ENCODE measurements at places on chromosomes 4 and X. TPM values are rescaled to one million over a fixed set of nuclear protein-coding genes. Genes with fewer than 3 reads are reported as not detected.

Gene ANK2
- 169 TPM for total RNA-seq

Gene ANXA10
- not detected for total RNA-seq

Gene FGFBP2
- 10.7 TPM for total RNA-seq

Gene TGIF2LX
- not detected for total RNA-seq

- no peak overlapping the region for H3K27ac ChIP-seq
- no peaks in the 10 kb centered on the region for H3K4me1 ChIP-seq
- no peaks in the 10 kb centered on the region for H3K36me3 ChIP-seq
- H3K27me3 ChIP-seq, result no peaks in the 10 kb centered on the region
- DNase-seq, result no peak
Measured at GRCh38 chrX:118702741-118703140, 24.7 kb upstream of the IL13RA1 start.

GRCh38 chrX:104195489-104196084 is 29.3 kb downstream of the FAM199X start:
- no peaks in the 10 kb centered on the region for H3K27me3 ChIP-seq
- H3K27ac ChIP-seq, result no peak overlapping the region
- DNase-seq, result no peak
- no peak overlapping the region for H3K4me3 ChIP-seq

DNA sequence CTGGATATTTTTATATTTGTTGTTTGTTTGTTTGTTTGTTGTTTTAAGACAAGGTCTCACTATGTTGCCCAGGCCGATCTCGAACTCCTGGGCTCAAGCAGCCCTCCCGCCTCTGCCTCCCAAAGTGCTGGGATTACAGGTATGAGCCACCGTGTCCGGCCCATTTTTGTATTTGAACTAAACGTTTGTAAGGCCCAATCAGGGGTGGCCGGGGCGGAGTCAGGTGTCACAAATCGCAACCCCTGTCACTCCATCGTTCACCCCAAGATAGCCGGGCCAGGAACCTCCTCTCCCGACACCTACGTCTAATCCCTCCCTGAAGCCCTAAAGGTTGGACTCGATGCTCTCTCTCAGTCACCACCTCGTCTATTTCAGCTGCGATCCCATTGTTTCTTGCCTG is 722 bp upstream of the EFHC2 start:
- no peaks in the 10 kb centered on the region for H3K27me3 ChIP-seq
- no peaks in the 10 kb centered on the region for H3K4me1 ChIP-seq
- H3K27ac ChIP-seq, result peak overlapping the region; percentile 1
- H3K36me3 ChIP-seq, result no peaks in the 10 kb centered on the region

GRCh38 chr4:159778298-159778697 is 675.4 kb downstream of the RAPGEF2 start:
- no peak for DNase-seq
- H3K4me3 ChIP-seq, result no peak overlapping the region

- H3K36me3 ChIP-seq, result no peaks in the 10 kb centered on the region
- H3K27me3 ChIP-seq, result no peaks in the 10 kb centered on the region
- no peak overlapping the region for H3K4me3 ChIP-seq
Measured at GRCh38 chrX:83771664-83772063, 89.3 kb upstream of the CYLC1 start.

- H3K4me1 ChIP-seq, result no peaks in the 10 kb centered on the region
- H3K4me3 ChIP-seq, result no peak overlapping the region
- no peaks in the 10 kb centered on the region for H3K27me3 ChIP-seq
- no peak overlapping the region for H3K27ac ChIP-seq
- DNase-seq, result no peak
- no peaks in the 10 kb centered on the region for H3K36me3 ChIP-seq
Measured at GRCh38 chr4:114615435-114615834, 16.8 kb downstream of the UGT8 start.

DNA sequence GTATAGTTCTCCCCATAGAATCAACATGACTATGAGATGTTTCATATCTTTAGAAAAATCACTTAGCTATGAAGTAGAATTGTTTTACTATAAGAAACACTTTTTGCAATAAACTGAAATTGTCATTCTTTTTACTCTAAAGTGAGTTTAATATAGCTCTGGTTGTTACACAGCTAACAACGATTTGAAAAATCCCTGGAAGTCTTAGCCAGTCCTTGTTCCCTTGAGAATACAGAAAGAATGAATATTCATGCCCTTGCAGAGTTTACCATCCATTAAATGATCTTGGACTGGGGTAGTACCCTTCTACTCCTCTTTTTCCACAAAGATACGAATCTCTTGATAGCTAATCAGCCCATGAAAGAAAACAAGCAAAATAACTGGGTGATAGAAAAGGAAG is 141.8 kb downstream of the JADE1 start:
- no peaks in the 10 kb centered on the region for H3K27me3 ChIP-seq
- no peaks in the 10 kb centered on the region for H3K4me1 ChIP-seq
- no peak for DNase-seq
- H3K27ac ChIP-seq, result no peak overlapping the region
- no peaks in the 10 kb centered on the region for H3K36me3 ChIP-seq
- no peak overlapping the region for H3K4me3 ChIP-seq

GRCh38 chrX:45801554-45801953 is 600.9 kb upstream of the DIPK2B start:
- no peak overlapping the region for H3K27ac ChIP-seq
- no peak for DNase-seq
- H3K36me3 ChIP-seq, result no peaks in the 10 kb centered on the region

GRCh38 chrX:29902004-29902403 is 313.4 kb upstream of the MAGEB2 start:
- no peaks in the 10 kb centered on the region for H3K27me3 ChIP-seq
- no peak for DNase-seq
- H3K27ac ChIP-seq, result no peak overlapping the region
- no peak overlapping the region for H3K4me3 ChIP-seq

- no peaks in the 10 kb centered on the region for H3K4me1 ChIP-seq
- H3K27me3 ChIP-seq, result no peaks in the 10 kb centered on the region
- no peak for DNase-seq
- no peak overlapping the region for H3K4me3 ChIP-seq
Measured at GRCh38 chrX:40188573-40189417, 91.0 kb upstream of the BCOR start.

DNA sequence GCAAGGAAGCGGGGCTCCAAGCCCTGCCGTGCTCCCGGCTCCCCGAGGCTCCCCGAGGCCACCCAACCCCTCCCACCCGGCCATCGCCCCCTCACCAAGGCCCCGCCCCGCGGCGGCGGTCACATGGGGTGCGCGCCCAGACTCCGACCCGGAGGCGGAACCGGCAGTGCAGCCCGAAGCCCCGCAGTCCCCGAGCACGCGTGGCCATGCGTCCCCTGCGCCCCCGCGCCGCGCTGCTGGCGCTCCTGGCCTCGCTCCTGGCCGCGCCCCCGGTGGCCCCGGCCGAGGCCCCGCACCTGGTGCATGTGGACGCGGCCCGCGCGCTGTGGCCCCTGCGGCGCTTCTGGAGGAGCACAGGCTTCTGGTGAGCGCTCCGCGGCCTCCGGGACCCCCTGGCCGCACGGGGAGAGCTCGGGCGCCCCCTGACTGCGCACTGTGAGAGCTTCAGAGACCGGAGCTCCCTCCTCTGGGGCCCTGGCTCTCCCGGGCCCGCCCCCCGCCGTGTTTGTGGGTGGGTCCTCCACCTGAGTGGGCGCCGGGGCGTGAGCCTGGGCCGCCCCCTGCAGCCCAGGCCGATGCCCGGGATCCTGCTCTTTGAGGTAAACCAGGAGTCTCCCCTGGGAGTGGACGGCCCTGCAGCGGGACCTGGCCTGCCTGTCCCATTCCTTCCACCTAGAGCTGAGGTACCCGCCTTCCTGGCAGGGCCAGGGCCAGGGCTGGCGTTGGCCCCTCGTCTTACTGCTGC is at the start of gene IDUA:
Gene IDUA (plus strand): TSS at position 166 of the 745 bp plus-strand sequence. CDS start 41 bp downstream, at position 207.
- no peaks in the 10 kb centered on the region for H3K27me3 ChIP-seq

GRCh38 chr4:111781611-111782010 is 363.6 kb upstream of the FAM241A start:
- no peak for DNase-seq
- H3K27ac ChIP-seq, result no peak overlapping the region
- no peaks in the 10 kb centered on the region for H3K4me1 ChIP-seq
- no peaks in the 10 kb centered on the region for H3K27me3 ChIP-seq
- H3K4me3 ChIP-seq, result no peak overlapping the region
- no peaks in the 10 kb centered on the region for H3K36me3 ChIP-seq

DNA sequence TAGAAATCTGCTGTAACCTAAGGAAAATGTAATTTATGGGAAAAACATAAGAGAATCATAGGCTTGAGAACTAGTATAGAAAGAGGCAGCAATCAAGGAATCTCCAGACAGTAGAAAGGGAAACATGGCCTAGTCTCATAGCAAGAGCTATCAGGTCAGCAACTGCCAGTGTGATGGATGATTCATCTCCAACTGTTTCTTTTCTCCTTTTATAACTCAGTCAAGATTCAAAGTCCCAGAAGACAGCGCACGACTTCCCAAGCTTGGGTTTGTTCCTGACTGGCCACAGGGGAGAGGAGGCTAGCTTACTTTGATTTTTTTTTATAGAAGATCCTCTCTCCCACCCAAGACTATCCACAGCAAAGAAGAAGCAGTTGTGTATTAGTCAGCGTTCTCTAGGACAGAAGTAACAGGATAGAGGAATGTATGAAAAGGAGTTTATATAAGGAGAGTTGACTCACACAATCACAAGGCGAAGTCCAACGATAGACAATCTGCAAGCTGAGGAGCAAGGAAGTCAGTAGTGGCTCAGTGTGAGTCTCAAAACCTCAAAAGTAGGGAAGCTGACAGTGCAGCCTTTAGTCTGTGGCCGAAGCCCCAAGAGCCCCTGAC is 181.5 kb downstream of the GC start:
- no peak overlapping the region for H3K4me3 ChIP-seq
- no peak overlapping the region for H3K27ac ChIP-seq
- no peak for DNase-seq
- no peaks in the 10 kb centered on the region for H3K27me3 ChIP-seq
- no peaks in the 10 kb centered on the region for H3K4me1 ChIP-seq
- H3K36me3 ChIP-seq, result no peaks in the 10 kb centered on the region

DNA sequence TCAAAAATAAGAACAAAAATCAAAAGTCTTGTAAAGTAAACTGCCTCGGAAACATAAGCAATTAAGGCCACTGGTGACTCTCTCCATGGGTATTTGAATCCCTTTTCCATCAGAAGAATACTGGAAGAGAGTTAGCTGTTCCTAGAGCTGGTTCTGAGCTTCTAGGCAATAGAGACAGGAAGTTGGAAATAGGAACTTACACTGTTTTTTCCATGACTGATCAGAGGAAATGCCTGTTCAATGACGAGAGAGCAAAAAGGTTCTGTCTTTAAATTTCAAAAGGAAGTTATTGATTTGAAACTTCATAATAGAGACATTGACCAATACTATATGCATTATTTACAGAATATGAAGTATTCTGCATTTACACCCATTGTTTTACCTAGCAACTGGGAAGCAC is 503.5 kb upstream of the ARX start:
- no peaks in the 10 kb centered on the region for H3K27me3 ChIP-seq
- H3K36me3 ChIP-seq, result no peaks in the 10 kb centered on the region
- no peak for DNase-seq
- H3K4me1 ChIP-seq, result no peaks in the 10 kb centered on the region
- H3K4me3 ChIP-seq, result no peak overlapping the region

GRCh38 chr4:6619466-6620255 is 20.8 kb upstream of the MRFAP1 start:
- no peaks in the 10 kb centered on the region for H3K27me3 ChIP-seq
- no peak for DNase-seq
- H3K36me3 ChIP-seq, result peaks cover 41% of the 10 kb centered on the region
- H3K27ac ChIP-seq, result no peak overlapping the region

DNA sequence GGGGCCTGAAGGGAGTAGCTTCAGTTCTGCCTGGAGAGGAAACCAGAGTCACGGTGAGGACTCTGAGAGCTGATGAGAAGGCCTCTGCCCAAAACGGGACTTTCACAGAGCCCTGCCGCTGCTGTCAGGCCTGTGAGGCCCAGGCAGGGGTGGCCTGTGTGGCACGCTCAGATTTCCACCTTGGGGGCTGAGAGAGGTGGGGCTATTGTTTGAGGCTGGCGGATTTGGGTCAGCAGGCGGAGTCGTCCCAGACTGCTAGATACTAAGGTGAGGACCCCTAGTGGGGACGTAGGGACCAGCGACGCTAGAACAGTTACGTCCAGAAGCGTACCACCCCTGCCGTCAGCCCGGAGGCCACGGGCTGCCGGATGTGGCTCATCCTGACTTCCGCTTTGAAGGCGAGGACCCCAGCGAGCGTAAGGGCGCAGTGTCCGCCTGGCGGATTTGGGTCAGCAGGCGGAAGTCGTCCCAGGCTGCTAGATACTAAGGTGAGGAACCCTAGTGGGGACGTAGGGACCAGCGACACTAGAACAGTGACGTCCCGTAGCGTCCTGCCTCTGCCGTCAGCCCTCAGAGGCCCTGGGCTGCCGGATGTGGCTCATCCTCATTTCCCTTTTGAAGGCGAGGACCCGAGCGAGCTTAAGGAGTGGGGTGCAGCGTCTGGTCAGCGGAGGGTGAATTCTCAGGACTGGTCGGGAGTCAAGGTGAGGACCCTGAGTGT is at the start of gene MAGEB1:
Gene MAGEB1 (plus strand): TSS at position 378 of the 721 bp plus-strand sequence. CDS start 3,348 bp downstream, outside the sequence.
- H3K27ac ChIP-seq, result no peak within 1 kb of the TSS
- no peaks in the 10 kb centered on the region for H3K4me1 ChIP-seq
- no peaks in the 10 kb centered on the region for H3K36me3 ChIP-seq
- no peak within 1 kb of the TSS for H3K4me3 ChIP-seq
- no peaks in the 10 kb centered on the region for H3K27me3 ChIP-seq

GRCh38 chrX:57821703-57822387 is 88.4 kb downstream of the ZXDA start:
- no peaks in the 10 kb centered on the region for H3K36me3 ChIP-seq
- no peaks in the 10 kb centered on the region for H3K27me3 ChIP-seq
- no peak for DNase-seq

- H3K36me3 ChIP-seq, result no peaks in the 10 kb centered on the region
- no peak overlapping the region for H3K27ac ChIP-seq
- H3K4me1 ChIP-seq, result no peaks in the 10 kb centered on the region
- DNase-seq, result no peak
- H3K27me3 ChIP-seq, result no peaks in the 10 kb centered on the region
Measured at GRCh38 chrX:118181030-118181429, 64.4 kb upstream of the KLHL13 start.

DNA sequence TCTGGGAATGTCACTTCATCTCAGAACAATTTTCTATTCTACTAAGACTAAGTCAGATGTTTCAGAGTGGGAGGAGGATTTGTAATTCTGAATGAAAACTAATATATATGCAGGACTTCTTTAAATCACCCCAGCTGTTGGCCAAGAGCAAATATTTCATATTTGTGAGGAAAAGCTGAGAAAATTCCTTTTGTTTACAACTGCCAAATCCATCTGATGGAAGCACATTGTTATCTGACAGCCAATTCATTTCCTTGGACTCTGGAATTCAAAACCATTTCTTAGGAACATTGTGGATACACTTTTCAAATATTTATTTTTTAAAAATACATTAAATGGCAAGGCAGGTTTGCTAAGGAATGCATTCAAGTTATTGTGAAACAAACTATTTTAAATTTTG is 8.0 kb downstream of the SLIT2 start:
- H3K36me3 ChIP-seq, result peaks cover 4% of the 10 kb centered on the region
- no peak overlapping the region for H3K4me3 ChIP-seq
- H3K27me3 ChIP-seq, result no peaks in the 10 kb centered on the region
- DNase-seq, result no peak

DNA sequence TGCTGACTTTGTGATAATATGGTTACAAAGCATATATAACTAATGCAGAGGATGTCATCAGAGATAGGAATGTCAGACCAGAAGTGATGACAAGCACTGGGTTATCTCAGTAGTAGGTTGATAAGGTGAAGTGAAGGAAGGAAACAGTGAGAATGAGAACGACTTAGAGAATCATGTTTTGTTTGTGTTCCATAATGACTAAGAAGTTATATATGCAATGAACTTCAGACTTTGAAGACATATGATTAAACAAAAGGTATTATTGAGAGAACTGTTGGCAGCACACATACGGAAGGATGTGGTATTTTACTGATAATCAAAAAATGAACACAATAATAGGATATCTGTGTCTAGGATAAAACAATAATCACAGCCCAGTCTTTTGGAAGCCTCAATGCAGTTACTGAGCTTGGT is 18.3 kb upstream of the HHIP start:
- no peaks in the 10 kb centered on the region for H3K27me3 ChIP-seq
- no peaks in the 10 kb centered on the region for H3K36me3 ChIP-seq
- no peak overlapping the region for H3K4me3 ChIP-seq
- no peak for DNase-seq
- H3K4me1 ChIP-seq, result no peaks in the 10 kb centered on the region

Measured in right atrium auricular region (tissue), 2 donors.